ENCODE measurements at places on chromosomes 7 and 10. TPM values are rescaled to one million over a fixed set of nuclear protein-coding genes. Genes with fewer than 3 reads are reported as not detected.

Gene STAG3
- polyA plus RNA-seq: 18.6 TPM

Gene BICC1
- polyA plus RNA-seq: 17.4 TPM

Gene ZDHHC16
- polyA plus RNA-seq: 38.9 TPM

Gene UCMA
- polyA plus RNA-seq: 1.3 TPM

Gene SMO
- polyA plus RNA-seq: not detected

Gene BLNK
- 2.1 TPM for polyA plus RNA-seq

Gene OR13A1
- not detected for polyA plus RNA-seq

Gene HECW1
- polyA plus RNA-seq: 0.15 TPM

Gene CDK14
- 28.5 TPM for polyA plus RNA-seq

Gene PTEN
- 57.5 TPM for polyA plus RNA-seq

Gene TUBAL3
- polyA plus RNA-seq: 0.07 TPM

Gene CCDC146
- 6.7 TPM for polyA plus RNA-seq

Gene ZNF736
- polyA plus RNA-seq: 8.0 TPM

Gene CDHR3
- polyA plus RNA-seq: 18.5 TPM

Gene THSD7A
- polyA plus RNA-seq: 5.6 TPM

Gene EN2
- 0.63 TPM for polyA plus RNA-seq

Gene LARP4B
- polyA plus RNA-seq: 66.7 TPM

Gene NRAP
- polyA plus RNA-seq: 6.8 TPM

Gene FBXL15
- polyA plus RNA-seq: 4.6 TPM

Gene EVX1
- not detected for polyA plus RNA-seq

Gene C10orf90
- polyA plus RNA-seq: 1.4 TPM

Gene VPS50
- 20.2 TPM for polyA plus RNA-seq

Gene LRRC18
- polyA plus RNA-seq: not detected

Gene SLIT1
- polyA plus RNA-seq: 0.97 TPM

Gene MAT1A
- polyA plus RNA-seq: 0.09 TPM

Gene CRPPA
- 6.2 TPM for polyA plus RNA-seq

Gene FZD8
- 23.6 TPM for polyA plus RNA-seq

Gene CALML5
- polyA plus RNA-seq: 4.6 TPM

Measured in muscle of arm (tissue), 14 donors.